Eye (tissue), 1 donor: ENCODE measurements at places on chromosomes 6 and 20.
A peak's percentile ranks its signal among the peaks of the same experiment; 100 is the strongest.

GRCh38 chr20:10225439-10226060 is 6.9 kb downstream of the SNAP25 start:
- no peak for DNase-seq

DNA sequence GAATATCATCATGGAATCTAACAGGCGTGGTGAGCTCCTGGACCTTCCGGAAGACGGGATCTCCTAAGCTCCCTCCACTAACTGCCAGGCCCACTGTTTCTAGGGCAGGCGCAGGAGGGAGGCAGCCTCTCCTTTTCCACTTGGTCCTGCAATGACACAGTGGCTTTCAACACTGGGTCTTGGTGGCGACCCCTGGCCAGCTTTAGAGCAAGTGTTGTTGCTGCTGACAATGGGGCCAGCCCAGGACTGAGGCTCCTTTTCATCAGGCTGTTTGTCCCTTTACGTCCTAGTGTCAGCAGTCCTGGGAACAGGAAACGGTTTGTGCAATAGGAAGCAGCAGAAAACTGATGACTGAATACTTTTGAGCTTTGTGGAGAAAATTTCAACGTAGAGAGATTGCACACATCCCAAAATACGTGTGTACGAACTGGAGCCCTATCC is 9.7 kb upstream of the QKI start:
- DNase-seq = no peak

- peak; percentile 63 for DNase-seq
Measured at GRCh38 chr6:105981002-105981887, 104.9 kb upstream of the PRDM1 start.

DNA sequence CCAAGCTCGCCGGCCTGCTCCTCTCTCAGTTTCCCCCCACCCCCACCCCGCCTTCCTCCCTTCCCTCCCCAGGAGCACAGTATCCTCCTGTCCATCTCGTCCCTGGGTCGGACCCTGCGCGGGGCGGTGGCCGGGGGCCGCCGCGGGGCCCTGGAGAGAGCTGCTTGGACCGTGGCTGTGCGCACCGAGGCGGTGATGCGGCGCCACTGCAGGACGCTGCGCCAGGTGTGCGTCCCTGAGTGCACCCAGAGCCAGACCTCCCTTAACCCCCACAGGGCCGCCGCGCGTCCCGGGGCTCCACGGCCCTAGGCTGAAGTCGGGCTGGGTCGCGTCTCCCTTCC is 2.2 kb downstream of the C20orf204 start:
- DNase-seq = no peak
